ENCODE measurements at places on chromosomes 2 and 18.
A peak's percentile ranks its signal among the peaks of the same experiment; 100 is the strongest.

- no peak for DNase-seq
These were observed 54.0 kb upstream of the PGAP1 start for GRCh38 chr2:196980473-196980872.

DNA sequence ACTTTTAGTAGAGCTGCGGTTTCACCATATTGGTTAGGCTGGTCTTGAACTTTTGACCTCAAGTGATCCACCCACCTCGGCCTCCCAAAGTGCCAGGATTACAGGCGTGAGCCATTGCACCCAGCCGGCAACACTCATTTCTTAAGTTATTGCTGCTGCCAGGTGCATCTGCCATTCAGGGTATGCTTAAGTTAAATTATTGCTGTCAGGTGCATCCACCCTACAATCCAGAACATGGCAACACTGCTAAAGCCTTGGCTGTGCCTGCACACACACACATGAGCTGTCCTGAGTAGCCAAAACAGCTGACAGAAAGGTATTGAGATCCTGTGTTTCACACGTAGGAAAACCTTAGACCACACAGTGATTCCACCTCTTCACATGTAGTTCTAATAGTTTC is 148.2 kb downstream of the FAM161A start:
- DNase-seq, result no peak

DNA sequence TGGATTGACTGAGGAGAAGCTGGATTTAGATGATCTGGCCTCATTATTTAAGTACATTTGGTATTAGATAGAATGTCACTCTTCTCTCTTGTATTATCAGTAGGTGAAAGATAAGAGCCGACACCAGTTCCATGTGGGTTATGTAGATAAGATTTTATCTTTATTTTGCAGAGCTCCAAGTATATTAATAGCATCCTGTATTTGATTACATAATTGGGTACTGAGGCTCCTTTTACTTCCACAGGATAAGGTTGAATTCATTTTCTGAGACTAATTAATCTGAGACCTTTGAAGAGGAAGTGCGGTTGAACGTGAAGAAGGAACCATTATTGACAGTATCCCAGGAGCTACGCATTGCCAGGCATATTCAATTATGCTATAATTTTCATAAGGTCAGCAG is 32.8 kb upstream of the CD226 start:
- no peak for DNase-seq

GRCh38 chr2:187118331-187119099 is 269.5 kb upstream of the ZSWIM2 start:
- DNase-seq, result no peak

- no peak for DNase-seq
These were observed 611.0 kb downstream of the KCNJ3 start for GRCh38 chr2:155309483-155309882.

DNA sequence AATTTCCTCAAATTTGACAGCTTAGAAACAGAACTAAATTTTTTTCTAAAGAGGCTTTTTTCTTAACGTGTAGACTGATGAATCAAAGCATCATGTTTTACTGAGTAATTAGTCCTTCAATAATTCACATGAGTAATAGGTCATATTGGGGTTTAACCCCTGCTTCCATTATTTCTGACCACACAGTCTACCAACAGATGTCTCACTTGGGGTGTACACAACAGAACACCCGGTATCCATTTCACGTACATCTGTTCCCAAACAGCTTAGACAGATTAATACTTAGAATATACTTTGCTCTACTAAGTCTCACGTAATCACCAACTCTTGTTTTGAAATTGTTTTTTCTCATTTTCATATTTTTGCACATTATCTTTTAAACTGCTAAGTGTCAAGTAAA is 14.8 kb downstream of the CERKL start:
- no peak for DNase-seq

- peak; percentile 77 for DNase-seq
These were observed 6.0 kb upstream of the SLC35F6 start for GRCh38 chr2:26757873-26758789.

- DNase-seq, result no peak
These were observed 53.9 kb upstream of the CD302 start for GRCh38 chr2:159851941-159852340.

DNA sequence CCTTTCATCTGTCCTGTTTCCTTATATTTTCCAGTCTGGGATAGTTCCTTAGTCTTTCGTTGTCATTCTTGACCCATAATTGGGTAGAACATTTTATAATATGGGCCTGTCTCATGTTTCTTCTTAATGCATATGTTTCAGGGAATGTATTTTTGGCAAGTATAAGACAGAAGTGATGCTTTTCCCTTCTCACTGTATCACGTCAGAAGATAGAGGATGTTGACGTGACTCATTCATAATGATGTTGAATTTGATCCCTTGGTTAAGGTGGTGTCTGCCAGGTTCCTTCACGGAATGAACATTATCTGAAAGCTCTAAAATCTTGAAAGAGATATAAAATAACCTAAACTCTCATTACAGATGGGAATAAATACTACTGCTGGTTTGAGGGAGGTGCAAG is 18.8 kb downstream of the CDH7 start:
- no peak for DNase-seq

DNA sequence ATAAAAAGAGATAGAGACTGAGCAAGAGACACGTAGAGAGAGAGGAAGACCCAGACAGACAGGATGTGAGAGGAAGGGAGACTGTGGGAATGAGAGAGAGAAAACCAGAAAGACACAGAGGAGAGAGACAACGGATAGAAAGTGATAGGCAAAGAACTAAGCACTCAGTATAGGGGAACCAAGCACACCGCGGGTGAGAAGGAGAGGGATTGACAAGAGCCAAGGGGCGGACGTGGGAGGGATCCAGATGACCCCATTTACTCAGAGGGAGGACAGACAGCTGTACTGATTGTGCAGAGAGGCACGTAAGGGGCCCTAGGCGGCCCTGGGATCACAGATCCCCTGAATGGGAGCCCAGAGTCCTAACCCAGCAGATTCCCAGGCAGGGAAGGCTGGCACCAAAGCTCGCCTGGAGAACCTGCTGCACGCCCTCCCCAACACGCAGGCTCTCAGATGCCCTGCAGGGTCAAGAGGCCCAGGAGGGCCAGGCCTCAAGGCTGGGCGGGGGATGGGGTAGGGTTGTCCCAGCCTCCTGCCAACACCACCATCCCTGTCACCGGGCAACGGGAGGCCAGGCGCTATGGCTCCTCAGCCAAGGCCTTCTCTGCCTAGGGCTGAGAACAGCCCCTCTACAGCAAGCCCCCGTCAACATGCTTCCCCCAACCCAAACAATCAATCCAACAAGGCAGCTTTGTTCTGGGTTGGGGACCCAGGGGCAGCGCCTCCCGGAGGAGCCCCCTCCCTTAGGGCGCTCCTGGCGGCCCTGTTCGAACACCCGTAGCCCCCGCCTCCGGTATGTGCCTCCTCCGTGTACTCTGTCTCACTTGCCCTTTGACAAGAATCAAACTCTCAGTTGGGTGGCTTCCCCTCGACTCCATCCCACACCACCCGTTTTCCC is 579 bp downstream of the LOXL3 start:
- DNase-seq, result peak; percentile 36

DNA sequence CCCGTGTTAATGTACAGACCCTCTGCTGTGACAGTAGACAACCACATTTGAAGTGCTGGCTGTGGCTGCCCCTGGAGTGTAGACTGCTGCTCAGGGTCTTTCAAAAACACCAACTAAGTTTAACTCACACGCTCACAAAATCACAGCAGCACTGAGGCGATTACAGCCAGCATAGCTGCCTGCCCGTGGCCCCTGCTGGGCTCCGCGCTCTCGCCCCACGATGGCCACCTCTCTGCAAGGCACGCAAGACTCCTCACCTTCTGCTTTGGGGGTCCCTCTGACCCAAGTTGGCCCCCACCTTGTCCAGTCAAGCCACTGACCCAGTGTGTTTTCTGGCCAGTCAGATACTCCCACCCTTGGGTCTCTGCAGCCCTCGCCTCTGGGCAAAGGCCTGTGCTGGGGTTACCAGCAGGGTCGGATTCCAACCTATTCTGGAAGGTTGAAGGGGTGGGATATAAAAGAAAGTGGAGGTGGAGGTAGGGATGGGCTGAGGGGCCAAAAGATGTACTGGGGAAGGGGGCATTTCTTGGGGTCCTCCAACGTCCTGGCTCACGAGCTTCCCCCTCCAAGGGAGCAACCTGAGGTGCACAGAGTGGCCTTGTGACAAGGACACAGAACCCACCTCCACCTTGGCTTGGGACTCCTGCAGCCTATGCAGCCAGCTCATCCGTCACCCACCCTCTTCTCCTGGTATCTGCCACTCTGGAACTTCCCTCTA is 2.9 kb upstream of the B3GNT7 start:
- no peak for DNase-seq

- DNase-seq, result no peak
These were observed 117.5 kb upstream of the TPO start for GRCh38 chr2:1295740-1296139.

GRCh38 chr2:21643180-21643579 is 519.4 kb downstream of the TDRD15 start:
- peak; percentile 21 for DNase-seq

DNA sequence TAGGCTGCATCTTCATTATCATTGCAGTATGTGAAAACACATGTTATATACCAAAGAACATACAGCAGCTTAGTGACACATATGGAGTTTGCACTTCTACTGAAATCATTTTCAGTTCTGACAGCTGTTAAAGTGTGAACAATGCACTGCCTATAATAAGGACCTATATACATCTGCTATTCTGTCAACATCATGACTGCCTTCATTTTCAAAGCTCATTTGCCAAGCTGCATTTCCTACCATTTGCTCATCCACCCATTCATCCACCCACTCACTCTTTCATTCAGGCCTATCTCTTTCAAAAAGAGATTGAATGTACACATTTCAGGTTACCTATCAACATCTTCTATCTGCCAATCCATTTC is 81.7 kb upstream of the STK17B start:
- DNase-seq, result no peak

DNA sequence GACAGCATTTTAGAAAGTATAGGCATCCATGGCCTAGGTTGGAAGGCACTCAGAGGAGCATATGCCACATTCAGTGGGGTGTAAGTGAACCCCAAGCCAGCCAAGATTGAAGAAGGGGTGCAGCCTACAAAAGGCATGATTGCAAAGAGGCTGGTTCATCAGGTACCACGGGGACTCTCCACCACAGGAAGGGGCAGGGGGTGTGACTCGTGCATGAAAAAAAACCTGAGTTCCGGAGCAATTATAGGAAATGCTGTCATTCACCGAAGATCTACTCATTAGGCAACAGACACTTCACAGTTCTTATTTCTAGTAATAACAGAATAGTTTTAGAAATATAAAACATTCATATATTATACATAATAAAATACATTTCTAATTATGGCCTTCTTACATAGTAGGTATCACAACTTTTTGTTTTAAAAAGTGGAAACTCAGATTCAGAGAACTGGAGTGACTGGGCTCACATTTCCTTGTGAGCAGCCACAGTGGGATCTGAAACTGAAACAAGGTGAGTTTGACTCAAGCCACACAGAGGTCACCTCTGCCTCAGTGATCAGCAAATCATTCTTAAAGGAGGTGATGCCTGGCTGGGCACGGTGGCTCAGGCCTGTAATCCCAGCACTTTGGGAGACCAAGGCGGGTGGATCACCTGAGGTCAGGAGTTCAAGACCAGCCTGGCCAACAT is 188.4 kb upstream of the GYPC start:
- DNase-seq, result no peak

DNA sequence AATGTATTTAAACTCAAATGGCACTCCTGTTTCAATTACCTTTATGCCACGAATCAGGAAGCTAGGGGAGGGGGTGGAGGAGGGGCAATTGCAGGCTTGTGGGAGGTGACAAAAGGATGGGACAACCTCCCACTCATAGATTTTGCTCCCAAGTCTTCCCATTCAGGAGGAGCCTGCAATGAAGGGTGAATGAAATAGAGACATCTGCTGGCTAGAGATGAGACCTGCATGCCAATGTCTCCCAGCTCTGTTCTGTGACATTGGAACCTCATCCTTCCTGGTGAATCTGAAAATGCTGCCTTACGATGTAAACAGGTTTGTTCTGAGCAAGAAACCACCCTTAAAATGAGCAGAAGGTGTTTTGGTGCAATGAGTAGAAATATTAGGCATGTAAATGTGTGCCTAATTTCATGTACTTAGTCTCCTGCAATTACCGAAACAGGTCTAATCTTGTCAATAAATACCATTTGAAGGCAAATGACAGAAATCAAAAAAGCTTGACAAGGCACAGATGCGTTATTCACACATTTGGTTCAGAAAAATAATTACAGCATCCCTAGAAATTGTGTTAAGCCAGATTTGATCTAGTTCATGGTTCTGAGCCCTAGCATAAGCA is 2.7 kb upstream of the PID1 start:
- peak; percentile 84 for DNase-seq

DNA sequence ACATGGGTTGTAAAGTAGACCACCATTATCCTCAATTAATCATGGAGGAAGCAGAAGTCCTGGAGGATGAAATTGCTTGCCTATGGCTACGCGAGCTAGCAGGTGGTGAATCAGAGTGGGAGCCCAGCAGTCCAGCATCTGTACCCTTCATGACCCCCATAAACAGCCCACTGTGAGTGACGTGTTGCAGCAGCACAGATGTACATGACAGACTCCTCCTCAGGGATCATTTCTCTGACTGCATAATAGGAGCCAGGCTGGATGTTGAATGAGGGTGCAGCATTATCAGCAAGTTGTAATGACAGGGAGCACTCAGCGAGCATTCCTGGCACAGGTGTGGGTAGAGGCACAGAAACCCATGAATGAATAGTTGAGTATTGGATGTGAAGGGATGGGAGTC is 339.3 kb downstream of the MYCN start:
- DNase-seq, result no peak

GRCh38 chr2:118718921-118719320 is 128.5 kb downstream of the EN1 start:
- DNase-seq, result no peak

DNA sequence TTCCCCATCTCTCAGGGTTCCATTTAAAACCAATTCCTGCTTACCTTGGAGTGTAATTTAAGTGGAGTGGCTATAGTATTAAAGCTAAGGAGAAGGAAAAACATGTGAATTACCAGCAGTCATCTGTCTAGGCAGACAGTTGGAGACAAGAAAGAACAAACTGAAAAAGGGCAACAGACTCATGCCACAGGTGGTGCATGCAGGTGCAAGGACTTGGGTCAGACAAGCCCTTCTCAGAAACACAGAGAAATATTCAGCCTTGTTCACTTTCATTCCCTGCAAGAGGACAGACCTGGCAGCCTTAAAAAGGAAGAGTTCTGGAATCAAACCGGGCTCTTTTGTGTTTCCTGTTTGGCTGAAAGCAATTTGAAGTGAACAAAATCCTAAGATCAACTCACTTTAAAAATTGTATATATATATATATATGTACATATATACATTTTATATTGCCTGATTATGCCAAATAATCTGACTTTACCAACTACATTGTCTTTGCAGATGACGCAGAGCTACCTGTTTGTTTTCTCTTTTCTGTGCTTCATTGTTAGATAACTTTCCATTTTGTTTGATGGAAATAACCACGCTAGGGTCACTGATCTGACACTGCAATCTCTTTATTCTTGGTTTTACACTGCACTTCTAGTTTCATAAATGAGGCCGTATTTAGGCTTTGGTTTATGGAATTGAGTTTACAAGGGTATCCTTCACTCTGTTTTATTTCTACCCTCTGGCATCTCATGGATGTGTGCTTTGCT is 35.1 kb upstream of the VPS54 start:
- no peak for DNase-seq

GRCh38 chr2:205837663-205838062 is 155.4 kb downstream of the NRP2 start:
- no peak for DNase-seq

GRCh38 chr2:106990297-106990696 is 104.3 kb upstream of the ST6GAL2 start:
- DNase-seq, result no peak
